ENCODE measurements at places on chromosomes 13 and 19.

DNA sequence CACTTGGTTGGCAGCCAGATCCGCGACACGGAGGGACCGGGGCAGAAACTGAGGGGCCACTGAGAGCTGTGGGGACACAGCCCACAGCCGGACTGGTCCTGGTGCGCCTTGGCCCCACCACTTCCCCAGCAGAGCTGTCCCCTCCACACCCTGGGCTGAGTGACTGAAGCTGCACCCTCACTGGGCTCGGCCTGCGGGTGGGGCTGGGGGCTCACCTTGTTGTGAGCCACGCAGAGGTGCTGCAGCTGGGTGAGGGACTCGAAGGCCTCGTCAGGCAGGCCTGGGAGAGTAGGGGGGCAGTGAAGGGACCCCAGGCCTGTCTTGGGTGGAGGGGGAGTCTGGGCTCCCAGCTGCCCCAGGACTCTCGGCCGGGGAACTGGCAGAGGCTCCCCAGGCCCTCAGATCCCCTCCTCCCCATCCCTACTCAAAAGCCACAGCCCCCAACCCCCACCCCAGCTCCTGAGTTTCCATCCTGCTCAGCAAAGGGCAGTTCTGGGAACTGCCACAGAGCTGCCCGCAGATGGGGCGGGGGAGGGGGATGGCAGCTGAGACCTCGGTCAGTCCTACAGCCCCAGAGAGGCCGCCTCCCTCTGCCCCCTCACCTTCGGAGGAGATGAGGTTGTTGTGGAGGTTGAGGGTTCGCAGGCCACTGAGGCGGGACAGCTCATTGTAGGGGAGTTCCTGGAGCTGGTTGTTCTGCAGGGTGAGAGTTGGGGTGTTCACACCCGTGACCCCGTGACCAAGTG is 2.3 kb downstream of the PODNL1 start:
- peak; percentile 58 for DNase-seq

DNA sequence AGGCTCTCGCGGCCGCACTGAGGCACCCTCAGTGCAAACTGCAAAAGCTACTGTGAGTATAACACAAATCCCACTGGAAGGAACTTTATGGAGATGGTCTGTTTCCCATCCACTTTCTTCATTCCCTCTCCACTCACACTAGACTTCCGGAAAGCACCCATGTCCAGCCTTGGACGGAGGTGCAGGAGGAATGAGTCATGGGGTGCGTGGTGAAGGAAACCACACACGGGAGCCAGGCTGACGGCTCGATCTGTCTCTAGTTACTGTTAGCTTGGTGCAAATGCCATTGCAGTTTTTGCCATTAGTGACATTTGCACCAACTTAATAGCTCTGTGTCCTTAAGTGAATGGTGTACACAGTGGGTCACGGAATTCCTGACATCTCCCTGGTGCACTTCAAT is 14.6 kb downstream of the NLRP8 start:
- no peak for DNase-seq

GRCh38 chr13:44826591-44827350 is 162.5 kb downstream of the NUFIP1 start:
- peak; percentile 22 for DNase-seq

DNA sequence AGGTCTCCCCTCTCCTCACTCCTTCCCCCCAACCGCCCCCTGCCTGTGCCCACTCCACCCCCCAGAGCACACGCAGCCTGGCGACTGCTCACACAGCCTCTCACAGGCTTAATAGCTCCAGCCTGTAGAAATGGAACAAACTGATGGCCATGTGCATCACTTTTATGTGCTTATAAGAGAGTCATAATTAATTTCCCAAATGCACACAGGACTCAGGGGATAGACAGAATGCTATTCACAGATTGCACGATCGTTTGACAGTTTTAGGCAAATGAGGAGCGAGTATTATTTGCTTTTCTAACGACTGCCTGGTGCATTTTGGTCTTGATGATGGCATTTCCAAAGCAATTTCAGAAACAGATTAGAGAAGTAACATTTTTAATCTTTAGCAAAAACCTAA is 97.7 kb upstream of the VSTM2B start:
- DNase-seq: no peak

Data from nephron progenitor cell (in vitro differentiated cells).